Body of pancreas (tissue), 4 donors: ENCODE measurements at places on chromosomes 11 and 22.
A peak's percentile ranks its signal among the peaks of the same experiment; 100 is the strongest.

DNA sequence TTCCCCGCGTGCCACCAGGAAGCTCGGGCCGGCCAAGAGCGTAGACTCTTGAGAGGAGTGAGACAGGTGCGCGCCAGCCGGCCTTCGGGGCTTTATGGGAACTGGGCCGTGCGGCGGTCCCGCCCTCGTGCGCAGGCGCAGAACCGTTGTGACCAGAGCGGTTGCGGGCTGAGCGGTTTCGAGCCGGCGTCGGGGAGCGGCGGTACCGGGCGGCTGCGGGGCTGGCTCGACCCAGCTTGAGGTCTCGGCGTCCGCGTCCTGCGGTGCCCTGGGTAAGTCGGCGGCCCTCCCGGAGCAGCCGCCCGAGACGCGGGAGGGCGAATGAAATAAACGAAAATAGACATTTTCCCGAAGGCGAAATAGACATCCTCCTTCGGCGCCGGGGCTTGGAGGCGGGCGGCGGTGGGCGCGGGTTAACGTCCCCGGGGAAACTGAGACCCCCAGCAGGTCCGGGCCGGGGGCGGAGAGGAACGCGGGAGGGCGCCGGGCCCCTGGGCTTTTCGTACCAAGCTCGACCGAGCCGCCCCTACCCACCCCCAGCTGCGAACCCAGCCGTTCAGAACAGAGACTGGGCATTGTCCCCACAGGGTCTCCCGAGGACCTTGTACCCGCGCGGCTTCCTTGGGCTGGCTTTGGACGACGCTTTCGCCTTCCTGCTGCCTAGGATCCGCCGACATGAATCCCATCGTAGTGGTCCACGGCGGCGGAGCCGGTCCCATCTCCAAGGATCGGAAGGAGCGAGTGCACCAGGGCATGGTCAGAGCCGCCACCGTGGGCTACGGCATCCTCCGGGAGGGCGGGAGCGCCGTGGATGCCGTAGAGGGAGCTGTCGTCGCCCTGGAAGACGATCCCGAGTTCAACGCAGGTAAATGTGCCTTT lies at the start of gene ASRGL1:
ASRGL1 (plus strand) TSS at position 146 of the 879 bp plus-strand sequence; CDS start at position 676, 530 bp downstream.
- DNase-seq = peak; percentile 92

DNA sequence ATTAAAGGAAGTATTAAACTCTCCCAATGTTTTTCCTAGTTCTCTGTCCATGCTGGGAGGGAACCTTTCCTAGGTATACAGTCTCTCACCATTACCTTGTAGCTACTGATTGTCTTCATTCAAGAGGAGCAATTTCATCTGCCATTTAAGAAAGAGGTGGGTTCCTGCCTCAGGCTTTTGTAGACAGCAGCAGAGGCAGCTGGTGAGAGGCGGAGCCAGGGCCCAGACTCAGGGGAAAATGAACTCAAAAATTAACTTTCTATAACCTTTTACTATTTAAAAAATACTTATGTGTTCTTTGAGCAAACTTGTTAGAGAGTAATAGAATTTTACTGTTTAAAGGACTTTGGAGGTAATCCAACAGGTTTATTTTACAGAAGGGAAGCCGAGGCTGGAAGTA lies 133.0 kb downstream of the SNX19 start:
- no peak for DNase-seq

DNA sequence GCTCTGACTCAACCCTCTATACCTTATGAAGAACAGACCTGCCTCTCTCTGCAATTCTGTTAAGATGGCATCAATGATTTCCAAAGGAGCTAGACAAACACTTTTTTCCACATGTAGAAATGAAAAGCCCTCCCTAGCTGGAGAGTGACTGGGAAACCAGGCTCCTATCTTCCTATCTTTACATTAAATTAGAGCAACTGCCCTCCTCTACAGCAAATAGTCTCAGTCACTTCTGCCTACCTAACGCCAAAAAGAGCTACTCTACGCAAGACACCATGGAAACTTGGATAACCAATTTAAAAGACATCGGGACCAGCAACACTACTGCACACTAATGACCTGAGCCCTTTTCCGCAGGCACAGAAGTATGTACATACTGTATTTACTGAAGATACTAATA lies 84.8 kb downstream of the MICAL3 start:
- no peak for DNase-seq

GRCh38 chr11:71265559-71266092 lies 13.2 kb upstream of the SHANK2 start:
- no peak for DNase-seq

DNA sequence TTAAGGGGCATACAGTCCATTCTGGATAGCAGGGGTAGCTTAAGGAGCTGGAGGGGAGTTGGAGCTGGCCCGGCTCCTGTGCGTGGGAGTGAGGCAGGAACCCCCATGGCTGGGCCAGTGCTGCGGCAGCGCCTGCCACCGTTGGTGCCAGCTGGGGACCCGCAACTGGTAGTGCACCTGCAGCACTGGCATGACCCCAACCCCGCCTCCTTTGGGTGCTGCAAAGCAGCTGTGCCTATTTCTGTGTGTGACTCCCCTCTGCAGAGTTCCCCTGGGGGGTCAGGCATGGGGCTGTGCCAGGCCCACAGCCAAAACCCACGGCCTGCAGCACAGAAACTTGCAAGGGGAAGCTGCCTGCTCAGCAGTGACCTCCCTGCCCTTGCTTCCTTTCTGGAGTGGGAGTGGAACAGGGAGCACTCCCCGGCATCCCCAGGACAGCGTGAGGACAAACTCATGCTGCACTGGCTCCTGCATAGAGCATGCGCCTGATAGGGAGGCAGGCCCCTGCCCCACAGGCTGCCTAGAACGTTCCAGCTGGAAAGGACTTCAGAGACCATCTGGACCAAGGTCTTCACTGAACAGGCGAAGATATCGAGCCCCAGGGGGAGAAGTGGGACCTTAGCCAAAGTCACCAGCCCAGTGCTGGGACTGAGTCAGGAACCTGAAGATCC lies 26.2 kb upstream of the RAB1B start:
- DNase-seq = no peak

GRCh38 chr11:36744375-36745168 lies 146.5 kb upstream of the RAG2 start:
- peak; percentile 78 for DNase-seq

DNA sequence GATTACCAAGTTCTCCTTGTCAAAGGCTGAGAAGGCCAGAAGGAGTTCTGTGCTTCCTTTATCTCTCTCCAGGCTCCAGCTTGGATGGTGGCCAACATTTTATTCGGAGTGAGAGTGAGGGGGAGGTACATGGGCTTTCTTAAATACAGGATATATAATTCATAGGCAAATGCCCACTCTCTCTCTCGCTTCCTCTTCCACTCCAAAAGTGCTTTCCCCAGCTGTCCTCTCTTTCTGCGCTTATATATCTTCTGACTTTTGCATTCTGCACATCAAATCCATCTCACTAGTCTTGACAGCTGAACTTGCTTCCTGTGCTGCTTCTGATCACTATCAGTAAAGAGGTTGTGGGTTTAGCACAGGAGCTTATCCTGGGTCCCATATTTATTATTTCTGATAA lies 125.4 kb upstream of the ARHGAP20 start:
- DNase-seq = no peak

GRCh38 chr11:8631395-8632118 lies 37.5 kb upstream of the STK33 start:
- DNase-seq = no peak

GRCh38 chr11:76699451-76700091 lies 29.0 kb upstream of the LRRC32 start:
- no peak for DNase-seq

GRCh38 chr11:110479108-110480101 lies 49.7 kb downstream of the FDX1 start:
- no peak for DNase-seq

DNA sequence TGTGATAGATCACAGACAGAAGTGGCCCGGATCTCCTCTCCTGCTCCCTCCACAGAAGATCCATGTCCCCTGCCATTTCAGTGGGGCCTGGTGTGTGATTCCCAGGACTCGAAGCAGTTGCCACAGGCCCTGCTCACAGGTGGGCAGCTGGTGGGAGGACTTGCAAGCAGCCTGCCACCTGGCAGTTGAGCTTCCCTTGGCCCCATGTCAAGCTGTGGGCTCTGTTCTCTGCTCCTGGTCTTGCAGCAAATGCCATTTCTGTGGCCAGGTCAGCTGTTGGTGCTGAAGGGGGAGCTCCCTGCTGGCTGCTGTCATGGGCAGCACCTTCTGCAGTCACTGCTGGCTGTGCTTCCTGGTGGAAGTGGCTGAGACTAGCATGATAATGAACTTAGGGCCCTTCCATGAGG lies 59.1 kb upstream of the SLC22A12 start:
- no peak for DNase-seq

DNA sequence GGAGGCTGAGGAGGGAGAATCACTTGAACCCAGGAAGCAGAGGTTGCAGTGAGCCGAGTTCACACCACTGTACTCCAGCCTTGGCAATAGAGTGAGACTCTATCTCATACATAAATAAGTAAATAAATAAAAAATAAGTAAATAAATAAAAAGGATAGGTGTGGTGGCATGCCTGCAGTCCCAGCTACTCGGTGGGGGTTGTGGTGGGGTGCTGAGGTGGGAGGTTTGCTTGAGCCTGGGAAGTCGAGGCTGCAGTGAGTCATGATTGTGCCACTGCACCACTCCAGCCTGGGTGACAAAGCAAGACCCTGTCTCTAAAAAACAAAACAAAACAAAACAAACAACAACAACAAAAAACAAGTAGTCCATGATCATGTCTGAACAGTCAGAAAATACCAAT lies 3.1 kb downstream of the LARGE2 start:
- DNase-seq = no peak

DNA sequence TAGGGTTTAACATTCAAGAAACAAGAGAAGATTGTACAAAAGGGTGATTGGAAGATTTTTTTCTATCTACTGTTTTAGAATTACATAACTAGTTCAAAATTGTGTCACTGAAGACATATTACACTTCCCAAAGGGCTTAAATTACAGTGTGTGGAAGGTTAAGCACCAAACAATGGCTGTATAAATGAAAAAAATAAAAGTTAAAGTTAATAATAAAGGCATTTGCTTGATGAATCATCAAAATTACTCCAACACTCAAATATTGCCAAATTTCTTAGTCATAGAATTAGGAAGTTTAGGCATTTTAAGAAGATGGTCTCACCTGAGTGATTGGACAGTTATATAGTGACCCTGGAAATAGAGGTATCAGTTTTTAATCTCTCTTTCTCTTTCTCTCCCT lies 227.6 kb upstream of the CARD18 start:
- no peak for DNase-seq
